IPS DF 6.9 (cell line): ENCODE measurements at places on chromosomes 7 and 10.

DNA sequence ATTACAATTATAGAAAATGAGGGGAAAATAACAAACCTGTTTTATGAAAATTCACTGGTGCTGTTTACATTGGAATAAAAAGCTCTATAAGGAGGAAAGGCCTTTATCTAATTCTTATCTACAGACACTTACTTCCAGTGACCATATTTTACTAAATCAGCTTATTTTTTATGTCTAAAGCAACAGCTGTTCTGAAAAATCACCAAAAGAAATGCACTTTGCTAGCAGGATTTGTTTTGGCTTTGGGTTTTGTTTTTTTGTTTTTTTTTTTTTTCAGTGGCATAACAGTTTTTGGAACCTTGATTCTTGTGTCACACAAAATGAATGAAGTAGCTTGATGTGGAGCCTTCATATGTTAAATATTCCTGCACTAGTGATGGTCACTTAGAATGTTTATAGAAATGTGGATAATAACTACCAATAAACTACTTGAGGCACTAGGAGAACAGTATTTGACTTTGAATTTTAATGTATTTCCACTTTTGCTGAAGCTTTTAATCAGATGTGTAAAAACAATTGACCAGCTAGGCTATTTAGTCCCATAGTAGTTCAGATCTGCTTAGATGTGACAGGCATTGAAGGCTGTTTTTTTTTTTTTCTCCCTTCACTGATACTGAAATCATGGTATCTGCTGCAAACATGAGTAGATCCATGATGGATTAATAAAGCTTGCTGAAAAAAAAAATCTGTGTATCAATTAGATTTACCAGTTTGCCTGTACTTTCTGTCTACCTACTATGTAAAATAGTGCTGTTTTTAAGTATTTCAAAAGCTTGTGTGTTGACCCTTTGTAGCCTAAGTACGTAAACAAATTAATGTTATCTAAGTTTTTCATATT, 2.8 kb downstream of the ARL4A start:
- DNase-seq = no peak

DNA sequence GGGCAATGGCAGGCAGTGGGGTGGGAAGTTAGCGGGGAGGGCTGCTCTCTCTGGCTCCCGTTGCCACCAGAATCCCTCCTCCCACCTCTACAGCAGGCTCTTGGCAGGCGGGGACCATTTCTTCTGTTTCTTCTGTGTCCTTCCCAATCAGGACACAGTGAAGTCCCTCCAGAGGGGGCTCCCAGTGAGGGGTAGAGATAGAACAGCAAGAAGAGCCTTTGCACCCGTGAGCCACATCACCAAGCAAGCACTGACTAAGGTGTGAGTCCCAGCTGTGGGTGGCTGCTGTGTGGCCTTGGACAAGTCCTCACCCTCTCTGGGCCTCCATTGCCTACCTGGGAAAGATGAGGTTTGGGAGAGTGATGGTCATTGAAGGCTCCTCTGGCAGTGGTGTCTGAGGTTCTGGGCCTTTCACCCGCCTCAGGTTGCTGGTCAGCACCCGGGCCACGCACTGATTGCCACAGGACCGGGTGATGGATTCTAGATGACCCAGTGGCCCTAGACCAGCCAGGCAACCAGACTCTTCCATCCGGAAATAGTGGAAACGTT, 26.0 kb upstream of the PCBD1 start:
- DNase-seq = no peak

DNA sequence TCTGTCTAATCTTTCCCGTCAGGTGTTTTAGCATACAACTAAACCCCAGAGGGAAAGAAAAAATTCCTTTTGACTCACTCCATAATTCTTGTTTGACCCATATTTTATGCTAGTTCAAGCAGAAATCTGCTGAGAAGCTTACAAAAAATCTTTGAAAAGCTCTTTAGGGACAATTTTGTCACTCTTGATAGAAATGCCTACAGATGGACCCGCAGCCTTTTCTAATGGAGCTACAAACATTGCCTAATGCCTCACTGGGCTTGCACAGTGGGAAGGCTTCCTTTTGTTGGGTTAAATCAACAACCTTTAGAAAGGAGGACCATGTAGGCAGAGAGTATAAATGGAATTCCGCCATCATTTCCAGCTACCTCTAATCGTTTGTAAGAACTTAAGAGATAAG, 344.5 kb downstream of the PCLO start:
- no peak for DNase-seq

DNA sequence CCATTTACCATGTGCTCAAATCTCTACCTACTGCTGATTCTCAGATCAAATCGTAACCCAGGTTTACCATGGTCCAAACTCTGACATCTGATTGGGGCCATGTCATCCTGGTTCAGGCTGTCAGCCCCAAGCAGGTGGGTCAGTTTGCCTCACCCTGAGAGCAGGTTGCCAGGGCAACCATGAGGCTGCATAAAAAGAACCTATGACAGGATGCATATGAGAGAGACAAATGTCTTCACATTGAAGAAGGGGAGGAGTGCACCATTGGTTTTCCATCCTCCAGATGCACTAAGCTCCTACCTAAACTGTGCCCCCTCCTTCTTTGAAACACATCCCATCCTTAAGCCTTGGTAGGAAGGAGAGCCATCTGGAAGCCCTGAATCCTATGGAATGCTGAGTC, 10.2 kb downstream of the PRSS1 start:
- DNase-seq = no peak

- no peak for DNase-seq
These were observed 97.4 kb downstream of the DNAJB6 start for GRCh38 chr7:157434231-157434630.

DNA sequence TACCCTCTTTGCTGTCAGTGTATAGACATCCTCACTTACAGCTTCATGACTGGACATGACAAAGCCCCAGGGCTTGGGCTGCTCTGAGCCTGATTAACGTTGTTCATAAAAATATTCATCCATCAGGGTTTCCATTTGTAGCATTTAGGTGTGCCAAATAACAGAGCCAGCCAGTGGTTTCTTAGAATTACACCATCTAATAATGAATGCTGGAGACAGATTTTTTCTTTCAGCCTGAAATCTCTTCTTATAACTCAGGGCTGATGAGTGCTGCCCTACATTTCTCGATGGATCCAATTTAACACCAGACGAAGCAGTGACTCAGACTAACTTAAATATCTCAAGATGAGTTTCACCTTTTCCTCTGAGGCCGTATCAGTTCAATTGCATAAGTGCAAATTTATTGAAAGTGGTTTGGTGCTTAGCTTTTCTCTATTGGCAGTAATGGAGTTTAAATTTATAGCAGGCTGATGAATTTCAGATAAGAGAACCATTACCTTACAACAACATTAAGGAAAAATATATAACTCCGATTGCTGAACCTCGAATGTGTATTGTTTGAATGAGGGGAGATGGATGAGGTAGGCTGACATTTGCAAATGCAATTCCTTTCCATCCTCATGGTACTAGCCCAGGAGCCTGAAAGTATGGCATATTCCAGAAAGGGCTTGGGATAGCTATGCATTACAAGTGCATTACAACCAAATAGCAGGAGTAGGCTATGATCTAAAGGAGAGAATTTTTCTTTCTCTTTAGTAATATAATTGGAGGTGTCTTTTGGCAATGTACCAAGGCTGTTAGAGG, 900.6 kb downstream of the KCNMA1 start:
- DNase-seq = no peak

DNA sequence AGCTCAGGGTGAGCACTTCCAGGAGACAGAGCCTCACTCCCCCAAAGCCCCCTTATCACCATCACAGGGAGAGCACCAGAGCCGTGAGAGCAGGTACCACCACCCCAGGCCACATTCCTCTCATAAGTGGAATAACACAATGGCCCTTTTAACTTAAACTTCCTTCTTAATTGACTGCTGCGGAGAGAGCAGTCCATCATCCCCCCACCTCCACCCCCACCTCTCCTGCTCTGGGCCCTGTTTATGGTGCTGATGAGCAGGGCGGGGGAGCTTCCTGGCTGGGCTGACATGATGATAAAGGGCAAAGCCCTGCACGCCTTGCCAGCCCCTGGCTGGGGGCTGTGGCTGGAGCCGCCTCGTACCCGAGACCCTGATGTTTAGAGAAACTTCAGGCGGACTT, 81.4 kb upstream of the PODXL start:
- no peak for DNase-seq
